Heart right ventricle (tissue), 16 donors: ENCODE measurements at places on chromosomes 3 and 15. TPM values are rescaled to one million over a fixed set of nuclear protein-coding genes. Genes with fewer than 3 reads are reported as not detected.

DNA sequence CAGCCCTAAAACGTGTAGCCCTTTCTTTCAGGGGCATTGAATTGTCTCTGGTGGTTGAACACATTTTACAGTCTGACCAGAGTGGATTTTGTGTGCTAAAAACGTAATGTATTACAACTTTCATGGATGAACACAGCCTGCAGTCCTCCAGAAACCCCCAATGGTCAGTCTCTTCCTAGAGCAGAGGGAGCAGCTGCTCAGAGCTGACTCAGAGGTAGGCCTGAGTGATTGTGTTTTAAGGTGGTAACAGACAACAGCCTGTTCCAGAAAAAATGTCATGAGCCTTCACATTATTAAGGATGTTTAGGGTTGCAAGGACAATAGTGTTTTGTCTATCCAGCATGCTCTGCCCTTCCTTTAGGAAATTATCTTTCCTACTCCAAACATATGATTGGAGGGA, 34.5 kb upstream of the CTNNB1 start:
- DNase-seq, result no peak

GRCh38 chr3:87461036-87461435, 184.7 kb upstream of the POU1F1 start:
- no peak for DNase-seq

GMPPB gene
- 13.8 TPM for total RNA-seq

- DNase-seq, result no peak
These were observed 17.9 kb downstream of the CP start for GRCh38 chr3:149203758-149204157.

CACNA2D2 gene
- 2.7 TPM for total RNA-seq

DNA sequence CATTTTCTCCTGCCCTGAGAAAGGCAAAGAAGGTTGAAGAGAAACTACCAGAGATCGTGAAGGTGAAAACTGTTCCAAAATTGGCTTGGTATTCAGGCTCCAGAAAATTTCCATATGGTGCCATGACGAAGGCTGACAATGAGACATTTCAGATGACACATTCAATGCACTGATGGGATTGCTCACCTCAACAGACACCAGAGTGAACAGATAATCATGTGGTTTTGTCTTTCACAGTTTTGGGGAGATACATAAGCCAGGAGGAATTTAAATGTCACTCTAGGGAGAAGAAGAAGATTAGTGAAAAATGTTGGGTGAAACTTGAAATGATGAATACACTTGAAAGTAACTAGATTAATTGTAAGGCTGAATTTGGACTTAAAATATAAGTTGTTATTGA, 339.7 kb upstream of the EPHA3 start:
- DNase-seq, result no peak

NOX5 gene
- not detected for total RNA-seq

CDHR4 gene
- total RNA-seq, result not detected

- DNase-seq, result no peak
These were observed 172.1 kb downstream of the KLF13 start for GRCh38 chr15:31498756-31499155.
